Activated CD4-positive, alpha-beta T cell treated with anti-CD3 and anti-CD28 coated beads, Interleukin-2, amount 50 U/mL, for 24 hours (primary cell): ENCODE measurements at places on chromosomes 5 and 9.

- no peak for DNase-seq
Observed at GRCh38 chr9:69932901-69933300, 110.7 kb upstream of the MAMDC2 start.

DNA sequence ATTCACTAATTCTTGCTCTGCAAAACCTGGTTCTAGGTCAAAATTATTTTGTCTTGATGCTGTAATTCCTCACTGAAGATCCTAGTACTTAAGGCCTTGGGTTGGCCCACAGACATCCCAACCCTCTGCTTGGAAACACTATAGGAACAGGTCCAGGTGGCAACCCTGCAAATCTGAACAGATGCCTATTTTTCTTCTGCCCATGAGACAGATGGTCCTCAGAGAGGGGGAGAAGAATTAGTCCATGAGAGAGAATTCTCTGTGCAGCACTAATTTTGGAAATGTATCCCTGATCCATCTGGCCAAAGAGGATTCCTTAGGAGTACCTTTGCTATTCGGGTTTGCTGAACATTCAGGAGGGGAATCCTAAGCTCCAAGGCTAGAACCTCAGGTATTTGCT lies 156.3 kb downstream of the ELAVL2 start:
- DNase-seq, result no peak

- no peak for DNase-seq
Observed at GRCh38 chr9:15965246-15965745, 412.5 kb downstream of the CCDC171 start.

- no peak for DNase-seq
Observed at GRCh38 chr9:31084350-31084749, 1300.1 kb upstream of the ACO1 start.

GRCh38 chr5:64768358-64769312 lies at the start of the genes CWC27 and SREK1IP1:
Gene CWC27, plus strand, starts transcription at chr5:64768930. Its CDS starts 217 bp downstream, at chr5:64769147.
Gene SREK1IP1, minus strand, starts transcription at chr5:64768691. Its CDS starts 174 bp downstream, at chr5:64768517.
- DNase-seq, result peak; percentile 67

GRCh38 chr5:90287036-90287435 lies 122.5 kb downstream of the CETN3 start:
- DNase-seq, result no peak

DNA sequence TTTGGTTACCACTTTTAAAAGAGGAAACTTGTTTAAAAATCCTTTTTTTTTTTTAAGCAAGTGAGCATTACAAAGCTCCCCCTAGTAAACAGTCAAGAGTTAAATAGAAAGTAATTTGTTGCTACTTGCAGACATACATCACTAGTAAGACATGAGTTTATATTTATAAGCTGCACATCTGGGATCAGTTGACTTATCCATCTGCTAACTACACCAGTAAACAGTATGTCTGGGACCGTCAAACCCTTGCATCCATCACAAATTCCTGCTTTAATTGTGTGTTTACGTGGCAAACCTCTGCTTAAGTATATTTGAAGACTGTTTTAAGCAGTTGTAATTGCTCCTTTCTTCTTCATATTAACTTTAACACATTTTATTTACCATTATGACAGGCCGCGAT lies 146.8 kb downstream of the EBF1 start:
- DNase-seq, result no peak

DNA sequence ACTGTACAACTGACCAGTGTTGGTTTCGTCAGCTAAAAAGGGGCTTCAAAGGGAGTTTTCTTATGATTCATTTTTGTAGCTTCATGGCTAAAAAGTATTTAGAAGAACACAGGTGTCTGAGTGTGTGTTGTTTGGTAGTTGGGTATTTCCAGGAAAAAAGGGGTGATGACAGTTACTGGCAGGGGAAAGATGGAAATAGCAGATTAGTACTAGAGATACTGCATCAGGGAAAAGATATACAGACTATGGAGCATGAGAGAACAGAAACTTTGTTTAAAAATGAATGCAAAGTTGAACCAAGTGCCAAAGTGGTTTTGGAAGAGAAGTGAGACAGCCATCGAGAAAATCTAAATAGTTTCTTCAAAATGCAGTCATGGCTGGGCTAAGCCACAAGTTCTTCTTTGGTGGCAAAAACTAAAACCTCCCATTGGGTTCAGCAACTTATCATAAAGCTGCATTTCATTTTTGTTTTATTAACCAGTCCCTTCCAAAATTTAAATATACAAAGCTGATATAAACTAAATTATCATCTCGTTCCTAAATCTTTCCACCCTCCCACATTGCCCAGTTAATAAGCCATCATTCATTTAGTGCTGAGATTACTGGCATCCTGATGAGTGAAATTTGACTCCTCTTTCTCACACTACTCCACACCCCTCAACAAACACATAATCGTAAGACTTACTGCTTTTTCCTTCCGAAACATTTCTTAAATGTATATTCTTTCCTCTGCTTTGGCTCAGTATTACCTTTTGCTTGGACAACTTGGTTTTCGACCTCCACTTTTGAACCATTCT lies 33.5 kb downstream of the ELL2 start:
- no peak for DNase-seq

- no peak for DNase-seq
Observed at GRCh38 chr5:40554813-40555212, 124.9 kb upstream of the PTGER4 start.

DNA sequence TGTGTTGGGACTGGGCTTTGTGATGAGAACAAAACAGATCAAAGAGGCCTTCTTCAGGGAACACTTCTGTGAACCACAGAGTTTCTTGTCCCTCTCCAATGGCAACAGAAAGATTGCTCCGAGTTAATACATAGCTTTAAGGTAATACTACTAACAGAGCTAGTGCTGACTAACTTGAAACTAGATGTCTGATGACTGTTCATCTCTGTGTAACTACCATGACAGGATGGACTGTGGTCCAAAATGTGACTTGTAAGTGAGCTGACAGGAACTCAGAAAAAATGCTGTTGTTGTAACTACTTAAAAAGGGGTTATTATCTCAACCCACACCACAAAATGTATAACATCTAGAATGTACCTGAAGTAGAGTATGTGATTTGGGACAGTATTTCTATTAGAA lies 630.2 kb upstream of the DMAC1 start:
- DNase-seq, result no peak

DNA sequence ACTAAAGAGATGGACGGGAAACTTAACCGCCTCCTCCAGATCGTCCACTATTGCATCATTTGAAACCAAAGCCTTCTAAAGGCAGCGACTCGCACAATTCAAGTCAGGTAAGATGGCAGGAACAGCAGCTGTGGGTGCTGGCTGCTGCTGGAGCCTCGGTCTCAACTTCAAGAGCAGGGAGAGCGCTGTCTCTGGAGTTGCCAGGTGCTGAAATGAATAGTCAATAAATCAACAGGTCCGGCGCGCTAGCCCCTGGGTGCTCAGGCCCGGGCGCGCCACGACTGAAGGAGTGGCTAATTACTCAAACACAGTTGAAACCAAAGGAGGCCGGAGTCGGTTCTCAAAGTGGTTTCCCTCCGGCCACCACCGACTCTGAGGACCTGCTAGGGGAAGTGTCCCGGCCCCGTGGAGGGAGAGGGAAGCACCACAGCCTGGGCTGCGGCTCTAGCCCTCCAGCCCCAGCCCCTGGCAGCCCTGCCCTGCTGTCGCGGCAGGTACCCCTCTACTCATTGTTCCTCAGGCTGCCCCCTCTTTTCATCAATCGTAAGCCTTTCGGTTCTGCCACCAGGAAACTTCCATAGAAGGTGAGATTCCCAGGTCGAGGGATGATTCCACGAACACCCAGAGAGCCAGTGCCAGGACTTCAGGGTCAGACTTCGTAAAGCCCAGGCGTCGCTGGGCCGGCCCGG lies 804 bp downstream of the TTC39B start:
- DNase-seq, result no peak

GRCh38 chr5:56951946-56952691 lies at the start of gene MIER3:
Gene MIER3, minus strand, starts transcription at chr5:56952123. Its CDS starts 21 bp downstream, at chr5:56952102.
- DNase-seq, result peak; percentile 68

GRCh38 chr5:639253-639530 lies 27.1 kb downstream of the CEP72 start:
- no peak for DNase-seq

DNA sequence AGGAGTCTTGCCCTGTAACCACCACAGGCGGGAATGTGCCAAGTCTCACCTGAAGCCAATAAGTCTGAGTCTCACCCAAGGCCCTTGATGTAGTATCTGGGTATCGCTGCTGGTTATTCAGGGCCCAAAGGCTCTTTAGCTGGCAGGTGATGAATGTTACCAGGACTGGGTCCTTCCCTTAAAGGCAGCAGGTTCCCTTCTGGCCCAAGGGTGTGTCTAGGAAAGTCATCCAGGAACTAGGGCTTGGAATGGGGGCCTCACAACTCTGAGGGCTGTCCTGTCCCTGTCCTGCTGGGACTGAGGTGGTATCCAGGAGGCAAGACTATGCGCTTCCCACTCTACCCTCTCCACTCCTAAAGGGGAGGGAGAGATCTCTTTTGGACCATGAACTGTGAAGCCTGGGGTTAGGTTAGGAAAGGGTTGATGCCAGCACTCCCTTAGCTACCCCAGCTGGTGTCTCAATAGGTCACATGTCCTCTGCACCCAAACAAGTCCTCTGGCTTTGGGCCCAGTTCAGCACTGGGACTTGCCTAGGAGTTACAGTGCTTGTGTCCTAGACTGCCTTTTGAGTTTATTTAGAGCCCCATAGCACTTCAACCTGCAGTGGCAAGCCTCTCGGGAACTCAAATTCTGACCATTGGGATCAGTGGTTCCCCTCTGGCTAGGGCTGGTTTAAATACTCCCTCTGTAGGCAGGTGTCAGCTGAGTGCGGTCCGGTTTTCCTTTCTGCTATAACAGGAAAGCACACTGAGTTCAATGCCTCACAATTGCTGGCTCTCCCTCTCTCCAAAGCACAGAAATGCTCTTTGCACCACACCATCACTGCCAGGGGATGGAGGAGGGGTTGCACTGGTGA lies 22.5 kb upstream of the RANBP3L start:
- no peak for DNase-seq

DNA sequence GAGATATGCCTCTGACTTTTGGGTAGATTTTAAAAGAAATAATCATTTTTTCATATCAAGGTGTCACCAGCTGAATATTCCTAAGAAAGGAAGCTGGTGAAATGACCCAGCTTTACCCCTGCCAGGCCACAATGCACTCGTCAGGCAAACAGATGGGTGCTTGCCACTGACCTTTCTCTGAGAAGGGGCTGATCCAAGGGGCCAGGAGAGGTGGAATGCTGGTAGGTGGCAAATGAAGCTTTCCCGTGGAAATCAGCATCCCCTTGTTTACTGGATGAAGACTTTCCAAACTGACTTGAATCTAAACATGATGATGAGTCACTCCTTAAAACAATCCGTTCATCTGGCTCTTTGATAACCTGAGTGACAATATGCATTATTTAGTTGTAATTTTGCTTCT lies 44.3 kb upstream of the PLPP6 start:
- no peak for DNase-seq

DNA sequence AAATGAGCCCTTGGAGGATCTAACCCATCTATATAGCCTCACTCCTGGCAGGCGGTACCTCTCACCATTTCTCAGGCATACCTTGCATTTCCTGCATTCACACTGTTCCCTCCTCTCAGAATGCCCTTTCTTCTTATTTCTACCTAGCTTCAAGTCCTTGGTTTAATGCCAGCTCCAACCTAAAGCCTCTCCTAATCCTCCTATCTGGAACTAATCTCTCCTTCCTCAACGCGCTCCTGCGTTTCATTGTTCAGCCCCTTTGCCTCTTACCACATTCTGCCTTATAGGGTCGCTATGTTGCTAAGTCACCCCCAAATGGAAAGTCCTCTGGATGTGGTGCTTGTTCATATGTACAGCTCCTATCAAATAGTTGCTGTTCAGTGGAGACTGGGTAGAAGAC lies 288.5 kb upstream of the TUT7 start:
- DNase-seq, result no peak

DNA sequence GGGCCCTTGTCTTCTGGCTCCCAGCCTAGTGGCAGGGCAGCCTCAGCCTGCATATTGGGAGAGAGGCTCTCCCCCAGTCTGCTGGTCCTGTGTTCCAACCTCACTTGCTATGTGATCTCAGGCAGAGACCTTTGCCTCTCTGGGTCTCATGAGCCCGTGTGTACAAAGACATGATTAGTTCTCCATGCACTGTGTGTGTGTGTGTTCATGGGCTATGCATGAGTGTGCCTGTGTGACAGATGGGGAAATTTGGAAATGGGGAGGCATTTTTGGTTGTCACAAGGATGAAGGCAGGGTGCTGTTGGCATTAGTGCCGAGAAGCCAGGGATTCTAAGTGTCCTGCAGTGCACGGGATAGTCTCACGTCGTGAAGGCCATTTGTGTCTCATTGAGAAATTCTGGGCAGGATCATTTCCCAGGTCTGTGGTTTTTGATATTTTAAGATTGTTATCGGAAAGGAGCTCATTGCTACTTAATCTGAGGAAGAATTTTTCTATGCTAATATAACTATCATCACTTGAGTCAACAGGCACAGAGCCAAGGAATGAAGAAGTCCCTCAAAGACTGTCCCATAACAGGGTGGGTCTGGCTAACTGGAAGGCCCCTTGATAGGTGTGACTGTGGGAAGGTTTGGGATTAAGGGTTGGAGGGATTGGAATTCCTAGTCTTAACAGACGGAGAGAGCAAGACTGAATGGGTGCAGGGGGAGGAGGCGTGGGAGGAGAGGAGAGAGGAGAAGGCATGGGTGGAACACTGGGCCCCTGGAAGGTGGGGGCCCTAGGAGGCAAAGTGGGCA lies 168.5 kb downstream of the RGS3 start:
- no peak for DNase-seq

- DNase-seq, result no peak
Observed at GRCh38 chr5:88694023-88694679, 188.8 kb downstream of the MEF2C start.

- no peak for DNase-seq
Observed at GRCh38 chr5:3157214-3157613, 405.7 kb upstream of the IRX2 start.

DNA sequence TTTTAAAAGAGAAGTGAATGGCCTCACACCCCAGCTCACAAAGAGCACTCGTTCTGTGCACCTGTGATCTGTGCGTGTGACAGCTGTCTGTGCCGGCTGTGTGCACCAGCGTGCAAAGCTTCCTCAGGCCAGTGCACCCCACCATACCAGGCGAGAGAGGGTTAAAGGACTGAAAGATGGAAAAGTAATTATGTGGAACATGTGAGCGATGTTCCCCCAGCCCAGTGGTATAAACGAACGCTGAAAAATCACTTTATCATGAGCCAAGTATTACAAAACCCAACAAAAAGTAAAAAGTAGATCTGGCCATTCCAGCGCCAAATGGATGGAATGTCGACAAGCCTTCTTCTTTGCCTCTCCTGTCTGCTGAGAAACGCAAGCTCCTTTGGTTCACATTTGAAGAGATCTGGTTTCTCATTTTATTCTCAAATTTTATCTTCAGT lies 53.7 kb downstream of the IPPK start:
- DNase-seq, result no peak

- no peak for DNase-seq
Observed at GRCh38 chr9:69898714-69899209, 78.1 kb downstream of the CFAP95 start.

DNA sequence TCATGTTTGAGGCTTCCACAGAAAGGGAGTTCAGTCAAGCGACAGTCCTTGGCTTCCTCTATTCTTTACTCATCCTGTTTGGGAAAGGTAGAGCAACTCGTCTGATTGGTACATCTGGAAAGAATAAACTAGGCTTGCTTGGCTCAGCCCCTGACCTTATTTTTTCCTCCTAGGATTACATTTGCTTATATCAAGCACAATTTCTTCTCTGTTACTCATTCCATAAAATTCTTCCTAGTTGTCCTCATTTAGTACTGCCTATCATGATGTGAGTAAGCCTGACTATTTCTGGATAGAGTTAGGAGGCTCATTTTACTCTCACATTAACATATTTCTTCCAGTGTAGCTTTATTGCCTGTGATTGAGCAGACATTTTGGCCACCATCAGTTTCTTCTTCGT lies 10.9 kb upstream of the CARNMT1 start:
- DNase-seq, result no peak
